ENCODE measurements at places on chromosomes 12 and 14.

DNA sequence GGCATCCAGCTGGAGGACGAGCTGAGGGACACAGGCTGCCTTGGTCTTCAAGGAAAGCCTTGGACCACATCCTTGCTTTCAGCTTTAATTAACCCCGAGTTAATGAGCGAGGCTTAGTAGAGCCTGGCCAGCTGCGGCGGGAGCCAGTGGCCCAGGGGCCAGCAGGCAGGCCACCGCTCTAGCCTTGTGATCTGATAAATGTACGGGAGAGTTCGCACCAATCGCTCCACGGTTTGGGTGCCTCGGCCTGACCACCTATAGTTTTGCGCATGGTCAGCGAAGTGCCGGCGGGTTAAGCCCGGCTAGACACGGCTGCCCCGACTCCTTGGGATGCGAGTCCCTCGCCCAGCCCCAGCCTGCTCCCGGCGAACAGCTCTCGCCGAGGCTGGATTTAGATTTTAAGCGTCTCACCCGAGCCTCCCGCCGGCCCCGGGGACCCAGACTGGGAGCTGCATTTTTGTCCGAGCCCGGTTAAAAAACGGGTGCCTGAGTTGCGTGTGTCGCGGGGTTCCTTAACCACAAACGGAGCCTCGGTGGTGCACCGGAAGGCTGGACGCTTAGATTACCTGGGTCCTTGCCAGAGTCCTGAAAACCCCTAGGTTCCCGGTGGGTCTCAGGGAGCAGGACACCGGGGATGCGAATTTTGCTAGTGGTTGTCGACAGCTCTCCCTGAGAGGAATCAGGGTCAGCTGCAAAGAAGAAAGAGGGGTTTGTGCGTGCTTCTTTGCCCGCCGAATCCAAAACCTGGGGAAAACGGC, 2.9 kb upstream of the HOXC12 start:
- no peak for DNase-seq

- no peak for DNase-seq
These were observed 549 bp downstream of the GPHN start for GRCh38 chr14:66508547-66508845.

DNA sequence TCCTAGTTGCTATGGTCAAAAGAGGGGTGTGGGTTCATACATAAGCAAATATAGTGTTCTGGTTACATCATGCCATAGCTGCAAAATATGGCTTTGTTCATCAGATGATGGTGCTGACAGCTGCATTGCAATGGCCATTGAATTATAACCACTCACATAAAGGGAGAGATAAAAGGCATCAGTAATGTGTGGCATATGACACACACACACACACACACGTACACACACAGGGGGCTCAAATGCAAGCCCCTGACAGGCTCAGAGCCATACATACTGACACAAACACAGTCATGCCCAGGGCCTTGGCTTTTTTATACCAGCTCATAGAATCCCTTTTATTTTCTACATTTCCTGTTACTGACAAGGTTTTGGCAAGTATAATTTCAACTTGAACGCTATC, 698.9 kb downstream of the BCL11B start:
- DNase-seq: no peak

DNA sequence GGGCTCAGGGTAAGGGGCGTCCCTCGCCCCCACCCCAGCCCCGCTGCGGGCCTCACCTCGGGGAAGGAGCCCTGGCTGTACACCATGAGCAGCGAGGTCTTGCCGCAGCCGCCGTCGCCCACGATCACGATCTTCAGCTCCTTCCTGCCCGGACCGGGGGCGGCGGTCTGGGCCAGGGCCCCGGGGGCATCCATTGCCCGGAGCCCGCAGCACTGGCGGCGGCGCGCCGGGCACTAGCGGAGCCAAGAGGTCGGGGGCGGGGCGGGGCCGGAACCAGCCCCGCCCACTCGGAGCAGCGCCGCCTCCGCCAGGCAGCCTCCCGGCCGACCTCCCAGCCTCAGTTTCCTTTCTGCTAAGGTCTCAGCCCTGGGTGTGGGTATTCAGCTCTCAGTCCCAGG, at the start of gene RHOF:
Gene RHOF, minus strand, starts transcription at position 249 of the 398 bp plus-strand sequence. Its CDS starts 55 bp downstream, at position 194.
- DNase-seq: no peak

DNA sequence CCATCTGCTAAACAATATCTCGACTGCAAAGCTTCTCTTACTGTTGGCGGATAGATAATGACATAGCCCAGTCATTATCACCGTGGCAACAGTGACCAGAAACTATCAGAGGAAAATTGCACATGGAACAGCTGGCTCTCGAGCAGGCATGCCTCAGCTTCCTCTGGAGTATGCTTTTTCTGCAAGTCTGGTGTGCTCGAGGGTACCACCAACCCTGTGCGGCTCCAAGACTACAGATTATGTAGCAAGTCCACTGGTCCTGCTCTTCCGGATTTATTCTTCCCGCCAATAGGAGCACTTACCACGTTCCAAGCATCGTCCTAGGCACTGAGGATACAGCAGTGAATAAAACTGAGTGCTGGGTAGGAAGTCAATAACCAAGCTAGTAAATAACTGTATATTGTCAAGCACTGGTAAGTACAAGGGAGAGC, 1.4 kb upstream of the GLRX5 start:
- DNase-seq: no peak

DNA sequence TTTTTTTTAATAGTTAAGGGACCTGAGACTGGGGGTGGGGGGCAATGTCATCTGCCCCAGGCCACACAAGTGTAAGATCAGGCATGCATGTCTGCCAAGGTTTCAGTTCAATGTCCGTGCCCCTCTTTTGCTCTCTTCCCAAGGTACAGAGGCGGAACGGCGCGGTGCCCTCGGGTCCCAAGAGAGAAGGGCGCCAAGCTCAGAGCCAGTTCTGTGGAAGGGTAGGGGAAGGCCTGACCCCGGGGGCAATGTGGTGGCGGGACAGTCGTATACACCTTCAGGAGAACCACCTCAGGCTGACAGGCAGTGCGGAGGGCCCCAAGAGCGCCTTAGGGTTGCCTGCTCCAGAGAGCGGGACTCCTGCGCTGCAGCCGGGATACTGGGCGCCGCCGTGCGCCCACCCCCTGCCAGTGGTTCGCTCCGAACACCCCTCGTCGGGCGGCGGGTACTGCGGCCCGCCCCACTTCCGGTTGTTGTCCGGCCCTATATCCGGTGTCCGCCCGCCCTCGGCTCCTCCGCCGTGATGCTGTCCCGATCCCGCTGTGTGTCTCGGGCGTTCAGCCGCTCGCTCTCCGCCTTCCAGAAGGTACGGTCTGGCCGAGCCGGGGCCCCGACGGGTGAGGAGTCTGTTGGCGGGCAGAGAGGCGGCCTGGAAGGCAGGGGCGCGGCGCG, at the start of gene DLST:
Gene DLST, plus strand, starts transcription at position 486 of the 672 bp plus-strand sequence. Its CDS starts 38 bp downstream, at position 524.
- DNase-seq: peak; percentile 83

Data from CD4-positive, alpha-beta memory T cell (primary cell).